ENCODE measurements at places on chromosomes 11 and 22.

DNA sequence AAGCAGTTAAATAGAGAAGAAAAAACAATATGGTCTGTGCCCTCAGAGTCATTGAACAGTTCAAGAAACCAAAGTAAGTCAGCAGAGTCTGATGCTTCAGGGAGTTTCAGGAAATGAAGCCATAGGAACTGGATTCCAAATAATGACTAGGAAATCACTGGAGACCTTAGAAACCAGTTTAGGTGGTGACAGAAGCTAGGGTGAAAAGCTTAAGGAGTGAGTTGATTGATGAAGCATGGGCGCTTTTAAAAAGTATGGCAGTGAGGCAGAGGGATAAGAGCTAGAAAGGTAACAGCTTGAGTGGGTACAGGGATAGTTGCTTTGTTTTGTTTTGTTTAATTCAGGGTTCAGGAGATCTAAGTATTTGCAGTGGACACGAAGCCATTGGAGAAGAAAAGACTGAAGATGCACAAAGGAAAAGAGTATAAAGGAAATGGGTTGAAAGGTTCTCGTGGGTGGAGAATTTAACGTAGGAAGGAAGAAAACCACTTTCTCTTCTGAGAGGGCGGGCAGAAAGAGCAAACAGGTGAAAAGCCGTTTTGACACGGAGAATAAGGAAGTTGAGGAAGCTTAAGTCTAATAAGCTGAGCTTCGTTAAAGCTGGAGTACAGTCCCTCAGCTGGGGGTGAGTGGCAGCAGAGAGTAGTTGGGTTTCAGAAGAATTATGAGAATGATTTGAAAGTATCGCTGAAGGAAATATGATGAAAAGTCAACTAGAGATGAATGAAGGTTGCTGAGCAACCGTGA, 14.8 kb downstream of the SGSM3 start:
- DNase-seq: peak; percentile 60
- peaks cover 25% of the 10 kb centered on the region for H3K4me1 ChIP-seq
- no peaks in the 10 kb centered on the region for H3K27me3 ChIP-seq
- no peak overlapping the region for H3K4me3 ChIP-seq
- H3K27ac ChIP-seq: peak overlapping the region; percentile 47

DNA sequence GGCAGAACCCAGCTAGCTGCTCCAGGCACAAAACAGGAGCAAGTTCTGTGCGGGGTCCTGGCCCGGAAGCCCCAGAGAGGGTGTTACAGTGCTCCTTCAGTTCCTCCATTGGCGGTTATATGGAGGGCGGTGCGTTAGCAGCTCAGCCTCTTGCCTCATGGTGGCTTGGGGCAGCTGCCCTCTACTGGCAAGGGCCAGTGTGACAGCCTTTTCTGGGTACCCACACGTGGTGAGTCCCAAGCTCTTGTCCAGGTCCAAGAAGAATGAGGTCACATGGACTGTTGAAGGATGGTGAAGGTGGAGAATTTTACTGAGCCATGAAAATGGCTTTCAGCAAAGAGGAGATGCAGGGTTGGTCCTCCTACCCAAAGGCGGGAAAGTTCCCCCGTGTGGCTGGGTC, 100.5 kb downstream of the WT1 start:
- H3K27ac ChIP-seq: no peak overlapping the region
- DNase-seq: no peak
- H3K4me1 ChIP-seq: no peaks in the 10 kb centered on the region
- H3K36me3 ChIP-seq: no peaks in the 10 kb centered on the region
- H3K27me3 ChIP-seq: no peaks in the 10 kb centered on the region
- H3K4me3 ChIP-seq: no peak overlapping the region

DNA sequence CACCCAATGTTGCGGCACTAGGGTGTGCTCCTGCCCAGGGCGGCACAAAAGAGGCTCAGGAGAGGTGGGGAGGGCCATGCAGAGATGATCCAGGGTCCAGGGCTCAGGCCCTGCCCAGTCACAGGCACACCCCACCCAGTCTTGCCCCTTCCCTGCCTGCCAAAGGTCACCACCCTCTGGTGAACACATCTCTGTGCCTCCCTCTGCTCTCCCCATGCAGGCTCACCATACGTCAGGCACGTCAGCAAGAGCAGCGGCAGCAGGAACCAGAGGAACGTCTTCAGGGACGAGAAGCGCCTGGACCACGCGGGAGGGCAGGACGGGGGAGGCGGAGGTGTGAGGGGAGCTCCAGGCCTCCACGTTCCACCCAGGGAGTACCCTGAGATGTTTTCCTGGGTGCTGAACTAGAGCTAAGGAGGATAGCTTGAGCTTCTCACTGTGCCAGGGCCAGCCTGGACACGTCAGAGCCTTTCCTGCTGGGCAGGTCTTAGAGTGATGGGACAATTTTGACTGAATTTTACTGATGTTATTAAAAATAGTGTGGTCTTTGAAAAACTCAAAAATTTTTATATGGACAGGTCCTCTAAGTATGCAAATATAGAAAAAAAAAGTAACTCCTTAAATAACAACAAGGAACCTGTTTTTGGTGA, 7.2 kb downstream of the SUN2 start:
- peak overlapping the region; percentile 38 for H3K27ac ChIP-seq
- peaks cover 91% of the 10 kb centered on the region for H3K36me3 ChIP-seq
- no peak for DNase-seq
- peaks cover 74% of the 10 kb centered on the region for H3K4me1 ChIP-seq
- no peaks in the 10 kb centered on the region for H3K27me3 ChIP-seq
- H3K4me3 ChIP-seq: no peak overlapping the region

DNA sequence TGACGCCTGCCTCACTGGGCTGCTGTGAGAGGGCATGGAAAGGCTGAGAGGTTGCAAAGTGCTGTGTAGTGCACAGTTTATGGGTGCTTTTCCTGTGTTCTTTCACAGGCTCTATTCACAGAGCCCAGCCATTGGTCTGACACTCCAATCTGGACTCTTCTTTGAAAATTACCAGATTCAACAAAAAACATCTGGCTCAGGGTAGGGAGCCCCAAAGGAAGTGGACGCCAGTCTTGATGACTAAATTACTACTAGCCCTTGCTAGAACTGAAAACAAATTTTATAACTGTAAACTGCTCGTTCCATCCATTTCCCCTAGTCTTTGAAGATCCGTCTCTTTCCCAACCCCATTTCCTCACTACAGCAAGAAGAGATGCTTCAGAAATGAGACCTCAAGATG, 178.6 kb downstream of the TENM4 start:
- H3K4me3 ChIP-seq: no peak overlapping the region
- H3K36me3 ChIP-seq: no peaks in the 10 kb centered on the region
- no peaks in the 10 kb centered on the region for H3K27me3 ChIP-seq
- H3K4me1 ChIP-seq: no peaks in the 10 kb centered on the region
- no peak for DNase-seq

DNA sequence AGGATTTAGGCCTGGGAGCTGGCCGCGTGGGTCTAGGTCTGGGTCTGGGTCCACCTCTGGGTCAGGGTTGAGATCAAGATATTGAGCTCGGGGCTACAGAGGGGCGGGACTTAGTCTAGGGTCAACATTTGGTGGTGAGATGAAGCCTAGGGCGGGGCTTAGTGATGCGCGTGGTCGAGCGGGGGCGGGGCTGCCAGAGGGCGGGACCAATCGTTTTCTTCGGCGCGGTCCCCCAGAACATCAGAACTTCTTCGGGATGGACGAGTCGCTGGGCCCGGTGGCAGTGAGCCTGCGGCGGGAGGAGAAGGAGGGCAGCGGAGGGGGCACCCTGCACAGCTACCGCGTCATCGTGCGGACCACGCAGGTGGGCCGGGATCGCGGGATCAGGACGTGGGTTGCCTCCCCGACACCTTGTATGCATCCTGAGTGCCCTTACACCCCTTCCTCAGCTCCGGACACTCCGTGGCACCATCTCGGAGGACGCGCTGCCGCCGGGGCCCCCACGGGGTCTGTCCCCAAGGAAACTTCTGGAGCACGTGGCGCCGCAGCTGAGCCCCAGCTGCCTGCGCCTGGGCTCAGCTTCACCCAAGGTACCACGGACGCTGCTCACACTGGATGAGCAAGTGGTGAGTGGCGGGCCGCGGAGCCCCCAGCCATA, 4.2 kb downstream of the SIPA1 start:
- no peak for DNase-seq
- peaks cover 40% of the 10 kb centered on the region for H3K36me3 ChIP-seq
- no peaks in the 10 kb centered on the region for H3K27me3 ChIP-seq
- peaks cover 67% of the 10 kb centered on the region for H3K4me1 ChIP-seq
- peak overlapping the region; percentile 94 for H3K27ac ChIP-seq
- H3K4me3 ChIP-seq: peak overlapping the region; percentile 72

GRCh38 chr11:8913961-8914660, 3.1 kb downstream of the AKIP1 start:
- peaks cover 4% of the 10 kb centered on the region for H3K36me3 ChIP-seq
- peak overlapping the region; percentile 35 for H3K27ac ChIP-seq
- peak overlapping the region; percentile 15 for H3K4me3 ChIP-seq
- H3K27me3 ChIP-seq: no peaks in the 10 kb centered on the region

DNA sequence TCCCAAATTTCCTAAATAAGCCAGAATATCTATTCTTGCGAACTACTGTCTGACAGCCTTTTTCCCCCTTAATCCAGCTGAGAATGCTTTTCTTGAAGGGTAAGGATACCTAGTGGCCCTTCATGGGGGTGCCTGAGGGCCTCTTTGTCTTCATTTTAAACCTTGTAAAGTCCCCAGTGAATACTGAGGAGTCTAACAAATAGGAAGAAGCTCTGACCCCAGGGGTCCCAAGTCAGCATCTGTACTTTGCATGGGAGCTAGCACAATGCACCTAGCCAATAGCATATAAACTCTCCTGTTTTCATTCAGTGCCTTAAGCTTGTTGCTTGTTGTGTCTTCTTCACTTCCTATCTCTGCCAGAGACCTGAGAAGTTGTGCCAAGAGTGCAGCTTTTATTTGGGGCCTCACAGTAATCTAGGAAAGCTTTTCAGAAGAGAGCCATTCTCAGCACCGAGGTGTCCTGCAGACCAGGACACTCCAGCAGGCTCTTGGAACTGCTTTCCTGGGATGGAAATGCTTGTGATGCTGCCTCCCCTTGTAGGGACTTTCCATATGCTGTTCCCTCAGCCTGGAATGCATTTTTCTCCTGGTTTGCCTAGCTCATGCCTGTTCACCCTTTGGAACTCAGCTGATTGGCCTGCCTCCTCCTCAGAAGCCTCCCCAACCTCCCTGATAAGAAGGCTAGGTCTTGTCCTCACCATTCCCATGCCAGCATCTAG, 37.2 kb downstream of the BMAL1 start:
- no peak overlapping the region for H3K4me3 ChIP-seq
- H3K27ac ChIP-seq: no peak overlapping the region
- no peak for DNase-seq
- peaks cover 19% of the 10 kb centered on the region for H3K36me3 ChIP-seq
- no peaks in the 10 kb centered on the region for H3K27me3 ChIP-seq
- H3K4me1 ChIP-seq: peaks cover 96% of the 10 kb centered on the region

- no peaks in the 10 kb centered on the region for H3K4me1 ChIP-seq
- no peak overlapping the region for H3K27ac ChIP-seq
- no peak overlapping the region for H3K4me3 ChIP-seq
- H3K27me3 ChIP-seq: no peaks in the 10 kb centered on the region
Observed at GRCh38 chr22:31866918-31867317, 77.4 kb upstream of the YWHAH start.

GRCh38 chr22:49723478-49724029, 104.1 kb downstream of the BRD1 start:
- H3K4me1 ChIP-seq: peaks cover 13% of the 10 kb centered on the region
- H3K36me3 ChIP-seq: no peaks in the 10 kb centered on the region
- no peak for DNase-seq
- no peaks in the 10 kb centered on the region for H3K27me3 ChIP-seq

DNA sequence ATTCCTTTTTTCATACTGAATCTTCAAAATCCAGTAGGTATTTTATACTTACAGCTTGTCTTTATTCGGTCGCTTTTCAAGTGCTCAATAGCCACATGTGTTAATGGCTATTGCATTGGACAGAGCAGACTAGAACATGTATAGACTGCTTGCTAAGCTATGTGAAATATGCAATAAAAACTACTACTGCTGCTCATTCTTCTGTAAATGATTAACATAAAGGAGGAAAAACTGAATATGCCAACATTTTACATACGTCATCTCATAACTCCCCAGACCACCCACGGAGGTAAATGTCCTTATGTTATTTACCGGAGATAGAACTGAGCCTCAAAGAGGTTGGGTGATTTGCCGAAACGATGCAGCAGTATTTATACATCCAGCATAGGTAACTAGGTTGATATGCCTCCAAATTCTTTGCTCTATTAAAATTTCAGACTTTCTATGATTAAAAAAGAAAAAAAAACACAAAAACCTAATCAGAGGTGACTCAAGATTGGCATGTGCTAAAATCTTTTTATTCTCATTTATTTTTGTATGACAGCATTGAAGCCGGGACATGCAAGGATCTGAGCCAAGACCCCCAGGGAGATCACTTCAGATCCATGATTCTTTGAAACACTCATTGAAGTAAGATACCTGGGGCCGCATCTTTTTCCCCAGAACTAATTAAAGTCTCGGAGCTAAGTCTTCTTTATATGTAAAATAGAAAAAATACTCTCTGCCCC, 78.5 kb upstream of the OR5AK2 start:
- no peaks in the 10 kb centered on the region for H3K36me3 ChIP-seq
- no peak overlapping the region for H3K4me3 ChIP-seq
- no peak overlapping the region for H3K27ac ChIP-seq
- DNase-seq: no peak
- no peaks in the 10 kb centered on the region for H3K27me3 ChIP-seq
